Urothelium cell line (cell line): ENCODE measurements at places on chromosomes 2 and 18.
A peak's percentile ranks its signal among the peaks of the same experiment; 100 is the strongest.

- no peak for DNase-seq
These were observed 266.8 kb downstream of the EN1 start for GRCh38 chr2:118580651-118581050.

GRCh38 chr2:137957033-137957432 lies 7.2 kb upstream of the HNMT start:
- peak; percentile 49 for DNase-seq

- DNase-seq: no peak
These were observed 40.1 kb upstream of the PTH2R start for GRCh38 chr2:208366215-208367127.

GRCh38 chr2:103445347-103445746 lies 683.5 kb downstream of the TMEM182 start:
- no peak for DNase-seq

DNA sequence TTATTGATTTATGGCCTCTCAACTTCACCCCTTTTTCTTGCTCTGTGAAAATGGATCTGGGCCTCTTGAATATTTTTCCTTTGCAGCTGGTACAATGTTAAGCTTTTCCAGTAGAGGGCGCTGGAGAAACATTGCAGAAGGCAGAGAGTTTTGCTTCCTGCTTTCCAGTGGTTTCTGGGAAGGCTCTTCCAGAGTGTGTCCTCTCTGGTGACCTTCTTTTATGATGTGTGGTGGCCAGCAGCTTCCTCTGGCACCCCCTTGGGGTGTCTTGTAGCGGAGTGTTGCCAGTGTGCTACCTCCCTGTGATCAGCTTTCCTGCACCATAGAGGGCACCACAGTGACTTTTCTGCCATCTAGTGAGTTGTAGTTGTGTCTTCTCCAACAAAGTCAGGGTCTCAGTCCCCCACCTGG lies 25.4 kb upstream of the MGAT5 start:
- no peak for DNase-seq

DNA sequence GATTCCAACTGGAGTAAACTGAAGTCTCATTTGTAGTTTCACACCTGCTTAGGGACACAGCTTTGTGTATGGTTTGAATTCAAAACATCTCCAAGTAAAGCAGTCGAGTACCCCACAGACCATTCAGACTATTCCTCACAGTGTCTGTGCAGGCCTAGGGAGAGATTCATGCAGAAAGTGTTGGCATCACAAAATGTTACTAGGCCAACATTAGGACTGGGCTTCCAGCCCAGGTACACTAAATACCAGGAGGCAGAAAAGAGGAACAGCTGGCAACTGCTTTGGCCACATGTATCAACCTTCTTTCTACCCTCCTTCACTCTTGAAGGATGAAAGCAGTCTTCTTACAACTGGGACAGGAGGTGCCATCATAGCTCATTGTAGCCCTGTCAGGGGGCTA lies 270.4 kb upstream of the TMEFF2 start:
- DNase-seq: no peak

GRCh38 chr2:53640466-53640865 lies 127.1 kb upstream of the CHAC2 start:
- no peak for DNase-seq

DNA sequence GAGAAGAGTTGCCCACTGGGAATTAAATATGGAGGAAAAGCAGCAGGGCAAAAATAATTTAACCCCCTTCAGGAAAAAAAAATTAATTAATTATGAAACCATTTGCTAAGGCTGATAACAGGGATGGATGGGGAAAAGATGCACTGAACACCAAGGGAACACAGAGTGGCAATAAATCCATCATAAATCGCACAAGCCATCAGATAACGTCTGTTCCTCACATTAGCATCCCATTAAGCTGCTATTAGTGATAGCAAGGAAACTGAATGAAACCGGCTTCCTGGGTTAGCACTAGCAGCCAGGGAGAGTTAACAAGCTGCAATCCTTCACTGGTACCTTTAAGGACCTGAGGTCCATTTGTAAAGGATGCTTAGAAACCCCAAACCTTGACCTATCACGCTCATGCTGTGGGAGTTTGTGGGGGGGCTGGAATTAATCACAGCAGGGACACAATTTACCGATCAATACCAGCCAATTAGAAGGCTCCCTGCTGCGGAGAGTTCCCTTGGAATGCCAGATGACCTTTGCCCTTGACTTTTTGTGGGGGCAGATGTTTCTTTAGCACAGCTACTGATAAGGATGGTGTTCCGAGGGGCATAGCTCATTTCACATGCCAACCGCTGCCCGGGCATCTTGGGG lies 175.5 kb upstream of the KLF7 start:
- DNase-seq: no peak

DNA sequence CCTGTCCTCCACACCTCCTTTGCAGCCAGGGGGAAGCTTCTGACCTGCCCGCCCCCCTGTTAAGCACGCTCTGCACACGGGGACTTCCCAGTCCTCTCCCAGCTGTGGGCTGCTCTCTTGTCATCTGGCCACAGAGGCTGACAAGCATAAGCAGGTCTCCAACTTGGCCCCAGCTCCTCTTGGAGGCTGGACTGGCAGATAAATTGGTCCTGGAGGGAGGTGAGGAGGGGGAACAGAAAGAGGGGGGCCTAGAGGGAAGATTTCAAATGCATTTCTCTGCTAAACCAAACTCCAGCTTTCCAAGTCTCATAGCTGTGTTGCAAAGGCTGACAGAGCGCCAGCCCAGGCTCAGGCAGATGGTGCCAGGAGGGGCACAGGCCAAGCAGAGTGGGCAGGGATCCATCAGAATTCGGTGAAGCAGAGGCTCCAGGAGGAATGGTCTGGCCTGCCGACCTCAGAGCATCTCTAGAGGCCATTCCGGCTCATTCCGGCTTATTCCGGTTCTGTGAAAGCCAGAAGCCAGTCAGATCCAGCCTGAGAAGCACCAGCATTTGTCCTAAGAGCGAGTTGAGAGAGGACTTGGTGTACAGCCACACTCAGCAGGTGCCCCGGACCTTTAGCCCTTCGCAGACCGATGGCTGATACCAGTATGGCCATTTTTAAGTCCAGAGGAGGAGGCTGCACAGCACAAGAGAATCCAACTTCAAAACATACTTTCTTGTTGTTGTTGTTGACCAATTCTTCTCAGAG lies 508.9 kb upstream of the MYT1L start:
- DNase-seq: no peak

DNA sequence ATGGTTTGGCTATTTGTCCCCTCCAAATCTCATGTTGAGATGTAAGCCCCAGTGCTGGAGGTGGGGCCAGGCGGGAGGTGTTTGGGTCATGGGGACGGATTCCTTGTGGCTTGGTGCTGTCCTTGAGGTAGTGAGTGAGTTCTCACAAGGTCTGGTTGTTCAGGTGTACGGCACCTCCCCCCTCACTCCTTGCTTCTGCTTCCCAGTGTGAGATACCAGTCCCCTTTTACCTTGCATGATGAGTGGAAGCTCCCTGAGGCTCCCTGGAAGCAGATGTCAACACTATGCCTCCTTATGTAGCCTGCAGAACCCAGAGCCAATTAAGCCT lies 232.6 kb downstream of the LDLRAD4 start:
- no peak for DNase-seq

DNA sequence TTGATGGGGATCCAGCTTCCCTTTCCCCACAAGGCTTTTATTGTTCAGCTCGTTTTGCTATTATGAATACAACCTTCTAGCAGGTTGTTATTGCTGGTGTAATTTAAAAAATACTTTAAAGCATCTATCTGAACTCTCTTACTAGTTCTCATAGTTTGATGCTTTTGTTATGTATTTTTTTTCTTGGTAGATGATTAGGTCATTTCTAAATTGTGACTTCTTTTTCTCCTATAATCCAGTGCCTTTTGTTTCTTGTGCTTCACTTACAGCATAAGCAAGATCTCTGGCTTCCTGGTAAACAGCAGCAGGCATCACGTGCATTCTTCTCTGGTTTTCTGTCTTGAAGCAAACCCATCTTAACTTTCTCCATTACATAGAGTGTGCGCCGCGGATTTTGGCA lies 96.1 kb downstream of the FAM168B start:
- DNase-seq: no peak

DNA sequence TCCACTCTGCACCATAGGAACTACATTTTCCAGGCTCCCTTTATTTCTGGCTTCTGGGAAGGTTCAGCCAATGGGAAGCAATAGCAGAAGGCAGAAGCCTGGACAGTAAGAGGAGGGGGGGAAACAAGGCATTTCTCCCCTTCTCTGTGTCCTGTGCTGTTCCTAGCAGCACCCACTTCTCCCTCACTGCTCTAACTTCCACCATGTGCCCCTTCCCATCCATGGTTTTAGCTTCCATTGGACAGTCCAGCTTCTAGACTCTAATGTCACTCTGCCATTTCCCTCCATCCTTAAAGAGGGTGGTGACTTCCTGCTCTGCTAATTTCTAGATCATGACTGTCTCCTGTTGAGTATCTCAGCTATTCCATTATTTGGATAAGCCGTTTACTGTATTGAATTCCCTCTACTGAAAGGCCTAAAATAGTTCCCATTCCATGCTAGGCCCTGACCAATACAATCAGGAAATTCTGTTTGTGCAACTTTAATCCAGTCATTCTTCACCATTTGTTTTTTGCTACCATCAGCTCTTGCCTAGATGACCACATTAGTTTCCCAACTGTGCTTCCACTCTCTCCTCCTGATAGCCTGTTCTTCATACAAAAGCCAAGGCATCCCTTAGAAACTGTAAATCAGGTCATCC lies 20.8 kb upstream of the LYPD1 start:
- DNase-seq: no peak

- no peak for DNase-seq
These were observed 7.1 kb upstream of the PKDCC start for GRCh38 chr2:42040643-42041278.

DNA sequence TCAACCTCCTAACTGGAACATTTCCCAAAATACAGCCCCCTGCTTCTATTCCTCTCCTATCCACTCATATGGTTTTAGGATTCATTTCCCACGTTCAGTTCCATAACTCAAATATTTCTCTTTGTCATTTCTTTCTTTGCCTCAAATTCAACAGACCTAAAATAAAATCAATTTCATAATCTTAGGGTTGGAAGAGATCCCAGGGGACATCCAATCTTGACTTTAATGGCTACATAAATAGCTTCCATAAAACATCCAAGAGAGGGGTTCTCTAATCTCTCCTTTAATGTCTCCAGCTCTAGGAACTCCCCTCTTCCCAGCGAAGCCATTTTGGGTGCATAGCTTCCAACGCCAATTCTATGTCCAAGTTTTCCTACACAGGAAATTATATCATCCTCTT lies 33.8 kb downstream of the RBKS start:
- no peak for DNase-seq

GRCh38 chr18:48575301-48575657 lies 36.4 kb downstream of the CTIF start:
- DNase-seq: no peak

- no peak for DNase-seq
These were observed 59.3 kb downstream of the SETBP1 start for GRCh38 chr18:44740000-44740399.

DNA sequence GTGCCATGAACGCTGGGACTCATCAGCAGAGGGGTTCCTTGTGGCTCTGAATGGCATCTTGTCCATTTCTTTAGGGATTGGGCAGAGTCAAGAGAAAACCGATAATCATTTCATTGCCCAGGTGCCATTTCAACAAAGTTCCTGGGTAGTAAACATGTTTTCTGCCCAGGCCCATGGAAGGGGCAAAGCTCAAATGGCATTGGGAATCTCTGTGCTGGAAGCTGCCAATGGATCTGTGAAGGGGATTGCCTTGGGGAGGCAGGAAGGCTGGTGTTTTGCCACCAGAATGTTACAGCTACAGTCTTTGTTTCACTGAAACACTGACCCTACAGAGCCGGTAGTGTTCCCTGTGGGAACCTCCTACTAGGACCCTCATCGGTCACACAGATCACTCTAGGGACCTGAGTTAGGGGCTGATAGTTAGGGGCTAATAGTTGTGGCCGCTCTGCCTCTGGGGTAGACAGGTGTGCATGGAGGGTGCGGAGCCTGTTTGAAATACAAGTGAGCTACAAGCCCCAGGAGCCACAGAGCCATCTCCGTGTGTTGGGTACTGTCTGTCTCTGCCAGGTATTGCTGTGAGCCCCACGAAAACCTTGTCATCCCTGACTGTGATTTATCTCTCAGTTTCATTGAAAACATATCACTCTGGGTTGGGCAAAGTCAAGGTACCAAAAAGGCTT lies 224.4 kb upstream of the COPS8 start:
- DNase-seq: no peak

GRCh38 chr18:39523281-39523680 lies 1957.7 kb upstream of the CELF4 start:
- no peak for DNase-seq

DNA sequence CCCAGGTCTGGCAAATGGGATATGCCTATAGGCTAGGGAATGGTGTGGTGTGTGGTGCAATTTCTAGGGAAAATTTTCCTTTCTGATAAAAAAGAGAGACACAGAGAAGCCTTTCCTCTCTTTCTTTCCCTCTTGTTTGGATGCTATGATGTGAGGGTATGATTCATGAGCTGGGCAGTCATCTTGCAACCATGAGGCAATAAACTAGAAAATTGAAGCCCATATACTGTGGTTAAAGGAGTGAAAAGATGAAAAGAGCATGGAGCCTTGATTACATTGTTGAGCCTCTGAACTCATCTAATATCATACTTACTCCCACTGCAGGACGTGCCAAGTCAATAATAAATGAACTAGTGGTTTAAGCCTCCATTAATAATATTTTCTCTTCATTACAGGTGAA lies 215.6 kb downstream of the HAUS1 start:
- DNase-seq: no peak

- DNase-seq: no peak
These were observed 86.0 kb downstream of the CAPN13 start for GRCh38 chr2:30721241-30721640.

- no peak for DNase-seq
These were observed 67.3 kb upstream of the MAL start for GRCh38 chr2:94958245-94958644.

- no peak for DNase-seq
These were observed 29.9 kb downstream of the EPB41L3 start for GRCh38 chr18:5513947-5514346.

DNA sequence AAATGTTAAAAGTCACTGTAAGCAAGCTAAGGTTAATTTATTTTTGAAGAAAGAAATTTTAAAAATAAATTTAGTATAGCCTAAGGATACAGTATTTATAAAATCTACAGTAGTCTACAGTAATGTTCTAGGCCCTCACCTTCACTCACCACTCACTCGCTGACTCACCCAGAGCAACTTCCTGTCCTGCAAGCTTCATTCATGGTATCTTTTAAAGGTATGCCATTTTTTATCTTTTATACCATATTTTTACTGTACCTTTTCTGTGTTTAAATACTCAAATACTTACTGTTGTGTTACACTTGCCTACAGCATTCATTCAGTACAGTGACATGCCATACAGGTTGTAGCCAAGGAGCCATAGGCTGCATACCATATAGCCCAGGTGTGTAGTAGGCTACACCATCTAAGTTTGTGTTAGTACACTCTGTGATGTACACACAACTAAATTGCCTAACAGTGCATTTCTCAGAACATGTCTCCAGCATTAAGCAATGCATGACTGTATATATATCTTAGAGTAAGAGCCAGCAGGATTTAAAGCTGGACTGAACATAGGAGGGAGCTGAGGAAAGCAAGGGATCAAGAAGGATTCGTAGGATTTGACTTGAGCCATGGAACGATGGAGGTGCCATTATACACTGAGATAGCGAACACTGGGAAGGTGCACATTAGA lies 83.1 kb upstream of the KLF7 start:
- no peak for DNase-seq

GRCh38 chr2:59665021-59665420 lies 888.4 kb downstream of the BCL11A start:
- DNase-seq: no peak
